ENCODE measurements at places on chromosomes 6 and 20. TPM values are rescaled to one million over a fixed set of nuclear protein-coding genes. Genes with fewer than 3 reads are reported as not detected.

GRCh38 chr6:45930420-45931040 lies 85.1 kb downstream of the CLIC5 start:
- no peak overlapping the region for H3K27ac ChIP-seq
- H3K4me1 ChIP-seq, result peaks cover 4% of the 10 kb centered on the region
- H3K27me3 ChIP-seq, result no peaks in the 10 kb centered on the region
- DNase-seq, result peak; percentile 54

GRCh38 chr6:134850721-134851305 lies 99.1 kb downstream of the ALDH8A1 start:
- no peaks in the 10 kb centered on the region for H3K4me1 ChIP-seq
- no peak for DNase-seq
- no peak overlapping the region for H3K4me3 ChIP-seq
- no peak overlapping the region for H3K27ac ChIP-seq
- H3K36me3 ChIP-seq, result no peaks in the 10 kb centered on the region
- no peaks in the 10 kb centered on the region for H3K27me3 ChIP-seq

- peaks cover 33% of the 10 kb centered on the region for H3K4me1 ChIP-seq
- no peak overlapping the region for H3K27ac ChIP-seq
- no peaks in the 10 kb centered on the region for H3K36me3 ChIP-seq
- no peaks in the 10 kb centered on the region for H3K27me3 ChIP-seq
- H3K4me3 ChIP-seq, result no peak overlapping the region
Measured at GRCh38 chr20:10432079-10432478, 1.9 kb downstream of the MKKS start.

GRCh38 chr6:104541411-104541810 lies 318.3 kb downstream of the HACE1 start:
- no peaks in the 10 kb centered on the region for H3K4me1 ChIP-seq
- H3K36me3 ChIP-seq, result no peaks in the 10 kb centered on the region
- no peak overlapping the region for H3K4me3 ChIP-seq
- H3K27ac ChIP-seq, result no peak overlapping the region

GRCh38 chr20:38870733-38871559 lies 55.3 kb upstream of the FAM83D start:
- no peak overlapping the region for H3K27ac ChIP-seq
- no peaks in the 10 kb centered on the region for H3K36me3 ChIP-seq
- DNase-seq, result peak; percentile 52
- no peak overlapping the region for H3K4me3 ChIP-seq

DNA sequence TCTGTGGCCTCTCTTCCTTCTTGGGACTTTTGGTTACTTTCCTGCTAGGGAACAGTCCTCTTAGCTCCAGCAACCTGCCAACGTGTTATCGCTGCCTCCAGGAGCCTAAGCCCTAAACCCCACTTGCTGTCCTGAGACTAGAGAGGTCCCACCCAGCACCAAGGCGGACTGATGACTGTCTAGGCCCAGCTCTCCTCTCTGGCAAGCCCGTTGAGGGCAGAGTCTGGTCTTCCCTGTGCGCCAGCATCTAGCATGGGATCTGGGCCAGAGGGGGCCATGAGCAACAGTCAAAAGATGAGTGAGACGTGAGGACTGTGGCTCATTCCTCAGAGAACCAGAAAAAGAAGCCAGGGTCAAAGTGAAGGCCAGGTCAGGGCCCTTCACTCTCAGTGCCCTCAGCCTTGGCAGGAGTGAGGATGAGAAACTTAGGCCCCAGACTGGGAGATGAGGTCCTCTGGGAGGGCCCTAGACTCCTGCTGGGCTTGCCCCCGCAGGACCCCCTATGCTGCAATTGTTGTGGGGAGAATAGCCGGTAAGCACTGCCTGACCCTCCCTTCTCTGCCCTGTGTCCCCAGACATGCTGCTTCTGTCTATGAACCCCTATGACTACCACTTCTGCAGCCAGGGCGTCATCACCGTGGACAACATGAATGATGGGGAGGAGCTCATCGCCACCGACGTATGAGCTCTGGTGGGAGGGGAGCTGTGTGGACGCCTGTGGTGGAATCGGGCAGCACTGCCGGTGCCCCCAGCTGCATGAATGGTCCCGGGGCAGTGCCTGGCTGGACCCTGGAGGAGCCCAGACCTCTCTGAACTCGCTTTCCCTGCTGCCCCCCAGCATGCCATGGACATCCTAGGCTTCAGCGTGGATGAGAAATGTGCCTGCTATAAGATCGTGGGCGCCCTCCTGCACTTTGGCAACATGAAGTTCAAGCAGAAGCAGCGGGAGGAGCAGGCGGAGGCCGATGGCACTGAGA lies 30.9 kb downstream of the MYH7B start:
- peaks cover 4% of the 10 kb centered on the region for H3K4me1 ChIP-seq
- no peaks in the 10 kb centered on the region for H3K36me3 ChIP-seq
- DNase-seq, result no peak

GRCh38 chr6:135922174-135922573 lies 70.7 kb downstream of the PDE7B start:
- H3K27me3 ChIP-seq, result no peaks in the 10 kb centered on the region
- no peak overlapping the region for H3K27ac ChIP-seq
- DNase-seq, result peak; percentile 29

- H3K36me3 ChIP-seq, result 0 out of 2 replicates have a peak, but pooled peaks cover 3% of the 10 kb centered on the region
- no peak overlapping the region for H3K4me3 ChIP-seq
- H3K27ac ChIP-seq, result no peak overlapping the region
- DNase-seq, result no peak
- no peaks in the 10 kb centered on the region for H3K27me3 ChIP-seq
Measured at GRCh38 chr20:35942243-35942642, 12.1 kb downstream of the SCAND1 start.

DNA sequence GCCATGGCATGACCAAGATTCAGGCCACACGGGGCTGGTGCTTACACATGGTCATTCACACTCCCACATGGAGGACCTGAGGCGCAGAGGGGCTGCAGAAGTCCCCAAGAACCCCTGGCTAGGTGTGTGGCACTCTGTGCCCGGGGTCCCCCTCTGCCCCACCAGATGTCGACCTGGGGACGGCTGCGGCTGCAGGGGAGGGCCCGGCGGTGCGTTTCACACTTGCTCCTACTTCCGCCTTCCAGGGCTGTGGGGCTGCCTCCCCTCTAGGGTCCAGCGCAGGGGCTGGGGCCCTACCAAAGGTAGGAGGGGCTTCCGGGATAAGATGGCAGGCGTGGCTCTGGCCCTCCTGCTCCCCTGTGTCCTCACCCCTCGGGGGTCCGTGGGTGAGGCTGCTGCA lies 81.1 kb upstream of the SLCO4A1 start:
- H3K27me3 ChIP-seq, result no peaks in the 10 kb centered on the region
- no peak overlapping the region for H3K27ac ChIP-seq
- DNase-seq, result no peak
- H3K36me3 ChIP-seq, result no peaks in the 10 kb centered on the region
- no peak overlapping the region for H3K4me3 ChIP-seq

DNA sequence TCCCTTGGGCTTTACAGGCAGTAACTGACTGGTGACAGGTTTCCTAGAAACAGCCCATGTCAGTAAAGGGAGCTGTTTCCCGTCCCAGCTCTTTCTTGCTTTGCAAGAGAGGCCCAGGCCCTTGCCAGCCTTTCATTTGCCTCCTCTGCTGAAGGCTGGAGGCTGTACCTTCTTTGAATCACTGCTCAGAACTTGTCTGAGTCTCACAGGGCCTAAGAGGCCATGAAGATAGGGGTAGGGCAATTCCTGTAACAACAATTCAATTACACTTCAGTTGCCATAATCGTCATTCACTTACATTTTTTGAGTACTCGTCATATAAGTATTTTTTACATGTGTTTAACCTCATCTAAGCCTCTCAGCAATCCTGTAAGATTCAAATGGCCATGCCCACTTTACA lies 25.9 kb upstream of the MAFB start:
- no peaks in the 10 kb centered on the region for H3K36me3 ChIP-seq
- H3K27me3 ChIP-seq, result peaks cover 16% of the 10 kb centered on the region
- H3K4me1 ChIP-seq, result no peaks in the 10 kb centered on the region
- H3K4me3 ChIP-seq, result no peak overlapping the region

DNA sequence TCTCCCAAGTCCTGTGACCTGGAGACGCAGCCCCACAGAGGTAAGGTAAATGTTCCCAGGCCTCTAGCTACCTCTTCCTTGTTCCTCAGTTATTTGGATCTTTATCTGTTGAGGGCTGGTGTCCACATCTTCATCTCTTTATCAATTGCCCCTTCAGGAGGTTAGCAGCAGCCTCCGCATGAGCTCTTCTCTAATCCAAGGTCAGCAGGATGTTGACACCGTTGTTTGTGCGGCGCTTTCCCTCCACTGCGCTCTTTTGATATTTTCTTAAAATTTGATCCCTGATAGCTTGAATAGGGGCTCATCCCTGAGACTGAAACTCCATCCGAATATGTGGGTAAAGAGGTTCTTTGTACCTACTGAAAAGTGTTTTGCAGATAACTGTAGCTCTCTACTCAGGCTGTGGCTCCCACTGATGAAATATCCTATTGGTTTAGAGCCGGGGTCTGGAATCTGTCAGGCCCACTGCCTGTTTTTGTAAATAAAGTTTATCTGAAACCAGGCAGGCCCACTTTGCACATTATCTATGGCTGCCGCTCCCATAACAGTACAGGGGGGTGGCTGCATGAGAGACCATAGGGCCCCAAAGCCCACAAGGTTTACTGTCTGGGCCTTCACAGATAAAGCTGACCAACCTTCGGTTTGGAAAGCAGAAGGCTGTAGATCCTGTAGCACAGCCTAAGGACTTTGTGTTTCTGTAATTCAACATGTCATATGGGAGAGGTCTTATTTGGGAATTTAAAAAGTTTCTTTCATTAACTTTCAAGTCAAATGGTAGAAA lies 362.6 kb downstream of the QKI start:
- no peak overlapping the region for H3K4me3 ChIP-seq
- no peak for DNase-seq
- H3K27me3 ChIP-seq, result no peaks in the 10 kb centered on the region
- no peaks in the 10 kb centered on the region for H3K36me3 ChIP-seq
- no peak overlapping the region for H3K27ac ChIP-seq

DNA sequence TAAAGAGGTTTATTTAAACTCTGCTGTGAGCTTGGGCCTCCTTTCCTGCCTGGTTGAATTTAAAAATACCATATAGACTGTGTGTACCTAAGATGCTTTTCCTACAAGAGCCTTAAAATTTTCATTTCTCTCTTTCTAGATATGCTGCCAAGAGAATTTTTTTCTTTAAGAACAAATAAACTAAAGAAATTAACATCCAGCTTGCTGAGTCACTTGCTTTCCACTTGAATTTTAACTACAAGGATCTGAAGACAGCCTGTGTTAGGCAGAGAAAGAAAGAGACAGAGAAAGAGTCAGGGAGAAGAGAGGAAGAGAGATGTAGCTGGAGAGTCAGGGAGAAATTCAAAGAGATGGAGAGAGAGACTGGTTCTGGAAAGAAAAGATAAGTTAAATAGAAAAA lies 18.3 kb upstream of the SNAP25 start:
- no peaks in the 10 kb centered on the region for H3K4me1 ChIP-seq
- no peak for DNase-seq
- H3K36me3 ChIP-seq, result no peaks in the 10 kb centered on the region
- H3K4me3 ChIP-seq, result no peak overlapping the region
- no peak overlapping the region for H3K27ac ChIP-seq

- peak overlapping the region; percentile 44 for H3K4me3 ChIP-seq
- H3K36me3 ChIP-seq, result no peaks in the 10 kb centered on the region
- peaks cover 27% of the 10 kb centered on the region for H3K4me1 ChIP-seq
- no peak for DNase-seq
- H3K27me3 ChIP-seq, result no peaks in the 10 kb centered on the region
Measured at GRCh38 chr20:41318271-41318649, 729 bp upstream of the ZHX3 start.

DNA sequence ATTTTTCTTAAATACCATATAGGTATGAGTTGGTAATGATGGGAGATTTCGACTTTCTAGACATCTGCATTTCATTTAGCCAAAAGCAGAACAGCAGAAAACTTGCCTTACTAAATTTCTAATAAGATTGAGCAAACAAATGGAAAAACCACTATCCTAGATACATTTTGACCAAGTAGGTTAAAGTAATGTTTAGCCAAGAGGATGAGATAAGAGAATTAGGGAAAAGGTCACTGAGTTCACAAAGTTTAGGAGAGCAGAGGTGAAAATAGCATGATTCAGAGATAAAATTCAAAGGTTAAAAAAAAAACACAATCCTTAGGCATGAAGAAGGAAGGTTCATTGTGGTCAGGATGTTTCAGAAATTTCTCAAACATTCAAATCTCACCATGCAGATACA lies 450.3 kb downstream of the CD83 start:
- H3K27me3 ChIP-seq, result no peaks in the 10 kb centered on the region
- H3K4me3 ChIP-seq, result no peak overlapping the region
- H3K36me3 ChIP-seq, result no peaks in the 10 kb centered on the region
- no peak overlapping the region for H3K27ac ChIP-seq
- no peak for DNase-seq

GRCh38 chr20:64166721-64167615 lies 2.7 kb downstream of the MYT1 start:
- DNase-seq, result no peak
- H3K4me1 ChIP-seq, result no peaks in the 10 kb centered on the region
- H3K27me3 ChIP-seq, result no peaks in the 10 kb centered on the region

DNA sequence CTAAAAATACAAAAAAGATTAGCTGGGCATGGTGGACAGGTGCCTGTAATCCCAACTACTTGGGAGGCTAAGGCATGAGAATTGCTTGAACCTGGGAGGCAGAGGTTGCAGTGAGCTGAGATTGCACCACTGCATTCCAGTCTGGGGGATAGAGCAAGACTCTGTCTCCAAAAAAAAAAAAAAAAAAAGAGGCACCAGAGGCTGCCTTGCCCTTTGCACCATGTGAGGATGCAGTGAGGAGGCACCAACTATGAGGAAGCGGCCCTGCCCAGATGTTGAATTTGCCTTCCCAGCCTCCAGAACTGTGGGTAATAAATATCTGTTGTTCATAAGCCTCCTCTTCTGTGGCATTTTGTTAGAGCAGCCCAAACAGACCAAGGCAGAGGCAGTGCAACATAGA lies 54.4 kb downstream of the ALDH5A1 start:
- H3K27ac ChIP-seq, result no peak overlapping the region
- no peaks in the 10 kb centered on the region for H3K36me3 ChIP-seq
- no peaks in the 10 kb centered on the region for H3K27me3 ChIP-seq
- DNase-seq, result no peak

- no peaks in the 10 kb centered on the region for H3K27me3 ChIP-seq
- H3K4me3 ChIP-seq, result no peak overlapping the region
- peaks cover 7% of the 10 kb centered on the region for H3K4me1 ChIP-seq
- H3K27ac ChIP-seq, result no peak overlapping the region
- DNase-seq, result no peak
- peaks cover 35% of the 10 kb centered on the region for H3K36me3 ChIP-seq
Measured at GRCh38 chr20:37193821-37194220, 14.5 kb upstream of the MROH8 start.

Gene C6orf62
- total RNA-seq, result 103 TPM

Gene SPTLC3
- total RNA-seq, result not detected

Gene CST2
- total RNA-seq, result not detected

Gene CRNKL1
- 20.4 TPM for total RNA-seq

Gene TBXT
- not detected for total RNA-seq

Gene NRSN1
- total RNA-seq, result not detected

Gene PRSS35
- total RNA-seq, result 0.37 TPM

Gene TNFRSF6B
- 147 TPM for total RNA-seq

Gene FOXS1
- total RNA-seq, result not detected

Data from HCT116 (cell line).